ENCODE measurements at places on chromosomes 6 and 20. TPM values are rescaled to one million over a fixed set of nuclear protein-coding genes. Genes with fewer than 3 reads are reported as not detected.

DNA sequence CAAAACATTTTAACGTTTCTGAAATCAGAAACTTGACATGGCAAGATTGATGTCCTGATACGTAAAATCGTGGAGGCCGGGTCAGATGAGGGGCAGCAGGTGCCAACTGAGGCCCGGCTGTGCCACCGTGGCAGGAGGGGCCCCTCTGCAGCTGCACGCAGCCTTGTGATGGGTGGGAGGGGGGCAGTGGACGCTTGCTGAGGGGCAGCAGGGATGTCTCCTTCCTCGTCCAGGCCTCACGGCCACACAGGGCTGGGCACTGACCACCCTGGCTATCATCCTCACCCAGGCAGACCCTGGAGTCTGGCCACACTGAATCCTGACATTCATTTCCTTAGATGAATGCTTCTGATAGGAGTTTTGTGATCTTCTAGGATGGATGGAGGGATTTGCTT is 114.7 kb downstream of the ERMARD start:
- DNase-seq, result peak; percentile 22

DNA sequence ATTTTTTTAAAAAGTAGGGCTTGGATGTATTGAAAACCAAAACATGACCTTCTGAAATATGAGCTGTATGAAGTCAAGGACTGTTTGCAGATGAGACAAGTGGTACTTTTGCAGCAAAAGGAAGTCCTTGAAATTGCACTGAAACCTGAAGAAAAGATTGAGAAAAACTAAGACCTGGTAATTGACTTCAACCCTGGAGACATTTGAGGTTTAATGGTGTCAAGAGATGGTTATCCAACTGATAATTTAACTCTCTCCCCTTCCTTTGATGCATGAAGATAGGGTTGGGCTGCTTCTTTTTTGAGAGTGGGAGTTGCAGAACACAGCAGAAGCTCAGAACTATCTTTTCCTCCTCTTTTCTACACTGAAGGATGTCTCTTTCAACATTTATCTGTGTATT is 180.9 kb upstream of the DTNBP1 start:
- no peak for DNase-seq

DNA sequence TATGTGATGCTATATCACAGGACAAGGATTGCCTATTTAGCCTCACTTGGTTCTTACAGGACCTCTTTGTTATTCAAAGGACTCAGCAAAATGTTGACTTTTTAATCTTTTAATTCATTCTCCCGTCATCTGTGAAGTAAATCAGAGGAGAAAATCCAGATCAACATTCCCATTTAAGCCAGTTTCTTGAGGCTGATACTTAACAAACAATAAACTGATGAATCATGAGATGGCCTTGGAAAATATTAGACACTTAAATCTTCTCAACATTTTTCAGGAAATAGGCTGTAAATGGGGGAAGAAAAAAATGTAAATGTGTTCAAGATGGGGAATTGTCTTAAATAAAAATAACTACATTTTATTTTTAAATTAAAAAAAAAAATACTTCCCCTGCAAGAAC is 55.9 kb upstream of the UBR2 start:
- DNase-seq, result no peak

DNA sequence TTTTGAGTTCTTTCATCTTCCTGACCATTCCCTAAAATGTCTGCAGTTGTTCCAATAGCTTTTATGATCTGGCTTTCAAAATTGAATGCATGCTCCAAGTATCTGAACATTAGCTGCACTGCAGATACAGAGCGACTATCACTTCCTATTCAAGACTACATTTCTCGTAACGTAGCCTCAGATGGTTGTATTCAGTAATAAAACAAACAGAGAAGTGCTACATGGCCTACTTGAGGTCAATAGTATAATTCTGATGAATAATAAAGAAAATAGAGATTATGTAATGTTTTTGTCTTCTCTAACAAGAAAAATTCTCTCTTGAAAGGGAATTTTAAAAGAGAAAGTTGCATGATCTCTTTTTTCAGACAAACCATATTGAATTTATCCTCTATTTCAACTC is 333.9 kb upstream of the IRAK1BP1 start:
- DNase-seq, result no peak

DNA sequence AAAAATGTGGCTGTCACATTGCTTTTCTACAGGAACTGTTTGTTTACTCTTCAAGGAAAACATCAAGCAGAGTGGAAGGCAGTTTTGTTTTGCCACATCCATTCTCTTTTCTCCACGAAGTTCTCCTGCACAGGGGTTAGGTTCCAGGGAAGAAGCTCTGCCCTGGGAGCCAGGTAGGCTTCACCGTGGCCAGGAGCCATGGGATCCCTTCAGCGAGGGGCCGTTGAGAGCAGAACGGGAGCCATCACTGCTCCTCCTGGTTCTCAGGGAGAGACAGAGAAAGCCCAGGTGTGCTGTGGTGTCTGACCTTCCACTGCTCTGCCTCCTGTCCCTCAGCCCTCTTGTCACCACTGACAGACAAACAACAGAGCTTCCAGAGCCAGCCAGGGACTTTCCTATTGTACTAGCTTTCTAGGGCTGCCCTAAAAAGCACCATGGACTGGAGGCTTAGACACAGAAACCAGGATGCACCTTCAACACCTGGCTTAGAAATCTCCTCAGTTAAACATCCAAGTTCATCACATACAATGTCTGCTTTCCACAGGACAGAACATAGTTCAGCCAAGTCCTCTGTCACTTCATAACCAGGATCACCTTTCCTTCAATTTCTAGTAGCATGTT is 75.6 kb upstream of the SLC22A23 start:
- no peak for DNase-seq

- DNase-seq, result no peak
These were observed 23.2 kb downstream of the GATA5 start for GRCh38 chr20:62452475-62453095.

DNA sequence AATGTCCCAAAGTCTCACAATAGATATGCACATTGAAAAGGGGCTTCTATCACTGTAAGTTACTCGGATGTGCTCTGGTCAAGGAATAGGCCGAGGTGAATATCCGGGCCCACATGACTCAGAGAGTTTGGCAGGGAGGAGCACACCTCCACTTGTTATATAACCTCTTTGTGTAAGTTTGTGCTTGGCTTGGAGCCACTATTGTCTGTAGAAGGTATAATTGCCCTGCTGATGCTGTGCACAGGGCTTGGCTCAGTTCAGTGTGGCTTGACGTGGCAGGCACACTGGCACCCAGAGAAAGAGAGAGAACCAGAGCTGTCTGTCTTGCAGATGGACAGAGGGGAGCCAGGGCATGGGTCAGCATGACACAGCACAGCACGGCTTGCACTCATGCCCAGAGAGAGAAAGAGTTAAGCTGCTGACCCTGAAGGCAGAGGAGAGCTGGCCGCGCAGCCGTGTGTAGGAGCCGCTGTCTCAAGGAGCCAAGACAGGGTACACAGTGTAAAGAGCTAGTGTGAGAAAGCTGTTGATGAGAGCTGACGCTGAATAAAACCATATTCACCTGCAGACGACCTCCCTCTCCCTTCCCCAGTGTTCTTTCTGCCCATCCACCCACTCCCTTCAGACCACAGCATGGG is 482.5 kb downstream of the C6orf118 start:
- no peak for DNase-seq

DNA sequence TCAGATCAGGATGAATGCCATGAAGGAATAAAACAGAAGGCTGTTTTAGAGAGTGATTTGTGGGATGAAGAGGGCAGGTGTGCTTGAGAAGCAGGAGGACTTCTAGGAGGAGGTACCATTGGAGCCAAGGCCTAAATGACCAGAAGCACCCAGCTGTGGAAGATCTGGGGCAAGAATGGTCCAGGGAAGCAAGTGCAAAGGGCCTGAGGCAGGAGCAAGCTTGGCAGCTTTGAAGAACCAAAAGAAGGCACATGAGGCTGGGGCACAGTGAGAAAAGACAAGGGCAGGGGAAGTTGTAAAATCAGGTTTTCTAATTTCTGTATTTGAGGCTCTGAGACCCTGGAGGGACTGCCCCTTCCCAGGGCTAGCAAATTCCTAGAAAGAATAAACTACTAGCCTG is 9.8 kb downstream of the SLC13A3 start:
- DNase-seq, result no peak

- DNase-seq, result no peak
These were observed 33.1 kb upstream of the FBXL4 start for GRCh38 chr6:98980819-98981218.

- DNase-seq, result no peak
These were observed 361.8 kb downstream of the QKI start for GRCh38 chr6:163776196-163776905.

DNA sequence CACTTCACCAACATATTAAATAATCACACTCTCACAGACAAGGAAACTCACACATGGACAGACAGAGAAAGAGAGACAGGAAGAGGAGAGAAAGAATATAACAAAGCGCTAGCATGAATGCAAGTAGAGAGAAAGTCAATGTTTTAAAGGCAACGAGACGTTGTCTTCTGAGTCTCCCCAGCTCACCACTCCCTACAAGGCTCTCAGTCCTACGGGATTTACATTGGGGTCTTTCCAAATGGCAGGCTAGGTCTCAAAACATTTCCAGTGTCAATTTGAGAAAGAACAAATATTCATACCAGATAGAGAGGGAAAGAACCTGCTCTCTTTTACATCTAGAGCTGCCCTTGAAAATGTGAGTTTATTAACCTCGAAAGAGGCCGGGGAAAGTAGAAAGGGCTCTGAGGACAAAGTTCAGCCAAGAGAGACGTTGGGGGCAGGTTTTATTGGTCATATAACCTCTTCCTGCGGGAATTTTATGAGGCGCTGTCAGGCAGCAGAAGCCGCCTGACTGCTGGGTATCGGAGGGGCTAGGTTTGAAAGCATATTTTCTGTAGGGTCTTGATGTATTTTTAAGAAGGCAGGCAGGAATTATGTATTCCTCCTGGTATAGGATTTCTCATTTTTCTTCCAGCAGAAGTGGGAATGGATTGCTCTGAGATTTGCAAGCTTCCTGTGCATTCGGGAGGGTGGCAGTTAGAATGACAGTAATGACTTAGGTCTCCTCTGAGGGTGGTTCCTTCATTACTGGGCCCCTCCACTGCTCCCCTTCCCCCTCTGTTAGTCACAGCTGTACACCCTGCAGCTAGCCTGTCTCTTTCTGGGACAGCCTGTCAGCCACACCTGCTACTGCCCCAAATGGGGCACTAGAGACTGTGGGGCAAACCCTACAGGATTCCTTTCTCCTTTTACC is 34.4 kb upstream of the KIF16B start:
- DNase-seq, result no peak

DNA sequence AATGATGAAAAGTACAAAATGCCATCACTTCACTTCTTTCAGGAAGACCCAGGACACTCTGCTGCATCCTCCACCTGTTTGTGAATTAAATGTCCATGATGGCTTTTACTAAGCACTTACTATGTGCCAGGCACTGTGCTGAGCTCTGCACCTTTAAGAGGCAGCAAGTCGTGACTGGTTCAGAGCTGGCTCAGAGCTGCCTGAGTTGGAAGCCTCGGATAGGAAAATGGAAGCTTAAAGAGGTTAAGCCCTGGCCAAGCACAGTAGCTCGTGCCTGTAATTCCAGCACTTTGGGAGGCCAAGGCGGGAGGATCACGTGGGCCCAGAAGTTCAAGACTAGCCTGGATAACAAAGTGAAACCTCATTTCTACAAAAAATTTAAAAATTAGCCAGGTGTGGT is 95.6 kb downstream of the SNX5 start:
- DNase-seq, result no peak

Gene CRISP2
- total RNA-seq, result not detected

Gene HLA-F
- total RNA-seq, result 40.4 TPM

Gene PRKN
- total RNA-seq, result 23.2 TPM

Gene MUC22
- not detected for total RNA-seq

Gene SEMG1
- not detected for total RNA-seq

Gene IL17F
- total RNA-seq, result not detected

Gene FAM135A
- total RNA-seq, result 14.2 TPM

Gene GSTA1
- total RNA-seq, result not detected

Gene CRISP3
- 0.32 TPM for total RNA-seq

Gene PMEPA1
- total RNA-seq, result 34.8 TPM

Gene CYP24A1
- total RNA-seq, result not detected

Gene GHRH
- not detected for total RNA-seq

Gene GFOD1
- 54.0 TPM for total RNA-seq

Gene ZNF133
- 6.0 TPM for total RNA-seq
